ENCODE measurements at places on chromosomes 1 and 21. TPM values are rescaled to one million over a fixed set of nuclear protein-coding genes. Genes with fewer than 3 reads are reported as not detected.

GRCh38 chr1:174413632-174414031, 34.1 kb upstream of the GPR52 start:
- DNase-seq: no peak

DNA sequence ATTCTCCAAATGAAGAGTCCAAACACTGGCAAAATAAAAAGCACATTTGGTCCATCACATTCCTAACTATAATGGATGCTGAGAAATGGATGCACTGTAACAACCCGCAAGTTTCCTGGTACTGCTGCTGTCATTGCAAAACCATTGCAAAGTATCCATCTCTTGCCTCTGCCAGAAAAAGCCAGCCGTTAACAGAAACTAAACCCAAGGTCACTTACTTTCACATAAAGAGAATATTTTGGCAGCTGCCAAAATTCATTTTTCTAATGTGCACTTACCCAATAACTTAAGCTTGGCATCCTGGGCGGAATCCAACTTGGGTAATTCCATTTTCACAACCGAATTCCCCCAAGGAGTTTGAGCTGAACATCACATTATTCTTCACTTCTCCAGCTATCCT, 77.0 kb upstream of the LRRC8D start:
- no peak for DNase-seq

- DNase-seq: peak; percentile 83
Observed at GRCh38 chr1:160085686-160086455, 4.5 kb downstream of the KCNJ9 start.

GRCh38 chr21:38709876-38710275, 95.9 kb upstream of the ETS2 start:
- DNase-seq: no peak

GRCh38 chr1:47444297-47444561, 6.4 kb downstream of the FOXD2 start:
- DNase-seq: no peak

- no peak for DNase-seq
Observed at GRCh38 chr1:169390303-169390702, 22.3 kb downstream of the BLZF1 start.

- no peak for DNase-seq
Observed at GRCh38 chr1:242886137-242886536, 361.6 kb upstream of the PLD5 start.

- no peak for DNase-seq
Observed at GRCh38 chr1:186872291-186872690, 43.5 kb downstream of the PLA2G4A start.

Gene ZNF593OS
- total RNA-seq: not detected

Measured in left cardiac atrium (tissue), 4 donors.